Ureter (tissue), 1 donor: ENCODE measurements at places on chromosomes 12 and 14. TPM values are rescaled to one million over a fixed set of nuclear protein-coding genes. Genes with fewer than 3 reads are reported as not detected.

DNA sequence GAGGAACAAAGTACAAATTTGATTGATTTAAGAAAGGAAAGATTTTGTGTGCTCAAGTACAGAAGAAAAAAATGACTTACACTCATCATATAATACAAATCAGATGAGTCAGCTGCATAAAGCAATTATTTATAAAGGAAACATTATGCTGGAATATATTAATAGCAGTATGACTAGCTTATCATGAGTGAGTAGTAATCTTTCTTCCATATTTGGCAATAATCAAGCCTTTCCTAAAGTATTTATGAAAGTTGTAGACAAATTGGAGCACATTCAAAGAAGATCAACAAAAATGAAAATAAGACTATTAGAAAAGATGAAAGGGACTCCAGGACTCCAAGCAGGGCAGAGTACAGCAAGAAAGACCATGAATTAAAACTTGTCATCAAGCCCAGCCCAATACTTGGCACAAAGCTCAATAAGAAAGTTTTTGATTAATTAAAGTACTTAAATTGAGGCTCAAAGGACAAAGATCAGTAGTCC, 32.8 kb downstream of the CCER1 start:
- no peak for DNase-seq

DNA sequence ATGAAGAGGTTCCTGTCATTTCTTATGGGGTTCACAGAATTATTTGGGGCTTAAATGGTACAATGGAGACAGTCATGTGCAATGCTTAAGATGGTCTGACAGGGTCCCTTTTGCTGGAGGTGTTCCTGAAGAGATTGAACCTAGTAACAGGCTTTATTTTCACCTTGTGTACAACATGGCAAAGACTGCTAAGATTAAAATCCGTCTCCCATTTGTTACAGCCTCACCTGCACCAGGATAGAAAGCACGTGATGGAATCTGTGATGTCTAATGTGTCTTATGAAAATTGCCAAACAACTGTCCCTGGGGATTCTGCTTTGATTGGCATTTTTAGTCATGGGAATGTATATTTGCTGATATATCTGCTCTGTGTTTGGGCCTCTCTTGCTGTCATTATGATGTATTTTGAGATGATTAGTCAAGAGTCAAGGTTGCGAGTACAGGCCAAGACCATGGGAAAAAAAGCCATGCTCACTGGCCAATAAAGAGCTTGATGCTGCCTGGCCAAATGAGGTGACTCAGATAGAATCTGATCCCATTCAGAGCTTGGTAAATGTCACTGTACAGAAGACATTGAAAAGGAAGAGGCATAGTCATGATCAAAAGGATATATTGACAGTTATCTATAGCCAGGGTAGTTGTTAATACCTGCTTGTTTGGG, 96.1 kb downstream of the FLRT2 start:
- DNase-seq = no peak

Gene SLC6A12
- 1.2 TPM for total RNA-seq

DNA sequence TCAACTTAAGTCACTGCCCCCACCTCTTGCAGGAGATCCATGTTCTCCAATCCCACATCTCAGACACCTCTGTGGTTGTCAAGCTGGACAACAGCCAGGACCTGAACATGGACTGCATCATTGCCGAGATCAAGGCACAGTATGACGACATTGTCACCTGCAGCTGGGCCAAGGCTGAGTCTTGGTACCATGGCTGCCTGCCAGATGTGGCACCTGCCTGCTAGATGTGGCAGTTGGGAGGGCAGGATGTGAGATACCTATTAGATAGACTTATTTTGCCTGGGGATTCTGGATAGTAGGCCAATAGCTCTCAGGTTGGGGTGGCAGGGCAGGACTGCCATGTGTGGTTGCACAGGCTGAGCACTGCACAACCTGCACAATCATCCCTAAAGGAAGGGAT, 7.9 kb upstream of the KRT86 start:
- no peak for DNase-seq

DNA sequence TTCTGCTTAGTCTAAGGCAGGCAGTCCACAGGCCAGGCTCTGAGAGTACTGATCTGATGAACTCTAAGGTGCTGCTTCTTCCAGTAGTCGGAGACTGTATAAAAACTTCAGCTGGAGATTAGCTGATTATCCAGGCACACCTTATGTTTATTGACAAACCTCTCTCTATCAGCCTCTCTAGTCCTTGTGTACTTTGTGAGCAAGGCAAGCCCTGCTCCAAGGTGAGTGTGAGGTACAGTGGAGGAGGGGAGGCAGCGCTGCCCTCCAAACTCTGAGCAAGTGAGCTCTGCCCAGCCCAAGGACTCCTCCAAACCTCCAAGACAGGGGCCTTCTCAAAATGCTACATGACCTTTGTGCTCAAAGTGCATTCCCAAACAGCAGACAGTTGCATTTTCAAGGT, 95.9 kb upstream of the CDKN3 start:
- no peak for DNase-seq
